ENCODE measurements at places on chromosomes 6 and 20.

DNA sequence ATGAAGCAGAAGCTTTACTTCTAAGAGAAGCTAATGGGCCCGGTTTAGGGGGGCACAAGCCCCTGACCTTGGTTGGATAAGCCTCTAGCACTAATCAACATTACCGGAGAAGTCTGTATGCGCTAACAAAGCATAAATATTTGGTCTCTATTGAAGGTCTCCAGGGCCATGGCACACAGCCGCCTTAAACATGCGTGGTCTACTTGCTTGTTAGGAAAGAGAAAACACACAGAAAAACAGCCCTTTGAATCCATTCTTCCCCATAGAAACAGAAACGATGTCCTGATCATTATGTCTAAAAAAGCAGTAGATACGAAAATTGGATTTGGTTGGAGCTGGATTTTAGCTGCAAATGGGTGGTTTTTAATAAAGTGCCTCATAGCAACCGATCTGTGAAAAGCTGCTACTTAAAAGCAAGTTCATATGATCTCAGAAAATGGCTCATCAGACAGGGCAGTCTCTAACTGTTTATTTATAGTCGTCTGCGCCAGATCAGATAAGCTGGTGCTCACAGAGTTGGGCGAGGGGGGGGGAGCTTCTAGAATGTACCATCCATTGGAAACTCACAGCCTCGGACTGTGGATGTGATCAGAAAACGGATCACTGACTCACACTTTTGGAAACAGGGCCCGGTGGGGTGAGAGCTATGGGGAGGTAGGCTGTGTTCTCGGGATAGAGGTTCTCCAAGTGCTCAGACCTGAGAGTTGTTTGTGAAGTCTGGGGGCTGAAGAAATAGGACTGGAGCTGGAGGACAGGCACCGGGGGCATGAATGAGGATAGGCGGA is 35.3 kb upstream of the APCDD1L start:
- DNase-seq, result no peak

DNA sequence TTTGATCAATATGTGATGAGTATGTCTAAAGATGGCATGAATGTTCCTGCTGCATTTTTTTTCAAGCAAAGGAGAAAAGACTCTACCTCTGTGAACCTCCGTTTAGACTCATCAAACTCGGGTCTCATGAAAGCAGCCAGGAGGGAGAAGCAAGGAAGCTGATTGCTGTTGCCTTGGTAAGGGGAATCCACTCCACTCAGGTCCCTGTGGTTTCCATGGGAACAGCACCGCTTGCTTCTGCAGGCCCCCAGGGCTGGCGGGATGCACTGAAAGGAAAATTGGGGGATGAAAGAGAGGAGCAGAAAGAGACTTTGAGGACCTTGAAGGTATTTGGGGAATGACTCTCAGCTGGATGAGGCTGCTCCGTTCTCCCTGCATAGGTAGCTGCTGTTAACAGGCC is 249.6 kb upstream of the RIN2 start:
- no peak for DNase-seq

- no peak for DNase-seq
Measured at GRCh38 chr6:158372574-158372973, 60.3 kb downstream of the TULP4 start.

- no peak for DNase-seq
Measured at GRCh38 chr6:125994670-125995488, 8.5 kb downstream of the TRMT11 start.

DNA sequence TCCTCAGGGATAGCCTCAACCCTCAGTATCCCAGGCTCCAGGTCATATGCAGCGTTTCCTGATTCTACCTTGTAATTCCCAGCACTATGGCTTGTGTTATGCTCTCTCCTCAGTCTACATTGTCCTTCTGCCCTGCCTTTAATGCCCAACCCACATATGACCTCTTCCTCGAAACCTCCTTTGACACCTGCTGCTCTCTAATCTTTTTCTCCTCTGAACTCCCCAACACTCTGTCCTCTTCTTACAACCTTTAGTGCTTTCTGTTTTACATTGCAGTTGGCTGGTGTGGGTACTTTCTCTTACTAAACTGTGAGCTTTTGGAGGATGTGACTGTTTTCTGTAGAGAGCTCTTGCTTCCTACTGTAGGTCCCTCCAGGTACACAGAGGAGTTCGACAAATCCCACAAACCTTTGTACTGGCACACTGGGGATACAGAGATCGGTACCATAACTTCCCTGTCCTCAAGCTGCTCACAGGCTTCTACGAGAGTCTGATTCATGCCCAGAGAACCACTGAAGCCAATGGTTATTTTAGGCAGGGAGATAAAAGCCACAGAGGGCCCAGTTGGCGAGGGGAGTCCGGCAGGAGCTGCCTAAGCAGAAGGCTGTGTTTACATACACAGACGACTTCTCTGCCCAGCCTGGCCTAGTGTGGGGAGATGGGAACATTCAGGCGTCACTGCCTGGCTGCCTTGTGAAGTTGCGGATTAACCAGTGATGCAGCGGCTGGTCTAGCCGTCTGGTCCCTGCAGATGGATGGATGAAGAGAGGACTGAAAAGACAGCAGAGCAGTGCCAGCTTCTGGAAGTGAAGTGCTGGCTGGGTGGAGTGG is 8.4 kb upstream of the EPB41L1 start:
- no peak for DNase-seq

Measured in activated CD4-positive, alpha-beta T cell treated with anti-CD3 and anti-CD28 coated beads, Interleukin-2, amount 50 U/mL, for 24 hours (primary cell).